Stimulated activated CD8-positive, alpha-beta memory T cell treated with anti-CD3 and anti-CD28 coated beads, Interleukin-4, amount 100 ng/mL, for 1 hour (primary cell): ENCODE measurements at places on chromosomes 11 and 22.

DNA sequence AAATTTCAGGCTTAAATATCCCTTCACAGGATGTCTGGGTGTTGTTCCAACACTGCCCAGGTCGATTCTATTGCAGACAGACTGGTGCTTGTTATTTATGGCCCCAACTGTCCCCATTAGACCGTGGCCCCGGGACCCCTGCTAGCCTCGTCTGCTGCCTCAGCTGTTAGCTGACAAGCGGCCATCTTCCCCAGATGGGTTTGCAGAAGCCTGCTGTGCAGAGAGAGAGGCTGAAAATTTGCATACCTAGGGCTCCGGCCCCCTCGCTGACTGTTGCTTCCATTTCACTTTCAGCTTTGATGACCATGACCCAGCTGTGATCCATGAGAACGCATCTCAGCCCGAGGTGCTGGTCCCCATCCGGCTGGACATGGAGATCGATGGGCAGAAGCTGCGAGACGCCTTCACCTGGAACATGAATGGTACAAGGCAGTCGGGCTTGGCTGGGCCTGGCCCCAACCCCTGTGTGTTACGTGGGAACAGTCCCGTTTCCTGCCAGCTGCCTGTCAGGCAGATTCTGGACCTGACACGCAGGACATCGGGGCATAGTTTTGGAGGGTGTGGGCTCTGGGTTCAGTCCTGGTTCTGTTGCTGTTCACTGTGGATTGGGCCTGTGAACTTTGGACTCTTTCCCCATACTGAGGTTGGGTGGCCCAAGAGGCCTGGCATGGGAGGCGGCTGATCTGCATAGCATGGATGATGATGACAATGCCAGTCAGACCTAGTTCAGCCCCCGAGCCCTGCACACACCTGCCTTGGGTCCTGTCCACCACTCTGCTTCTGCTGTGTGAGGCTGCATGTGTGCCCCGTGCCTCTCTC is 16.4 kb downstream of the SMARCB1 start:
- no peak for DNase-seq

- DNase-seq = no peak
Observed at GRCh38 chr11:2945031-2945756, 16.0 kb upstream of the PHLDA2 start.

DNA sequence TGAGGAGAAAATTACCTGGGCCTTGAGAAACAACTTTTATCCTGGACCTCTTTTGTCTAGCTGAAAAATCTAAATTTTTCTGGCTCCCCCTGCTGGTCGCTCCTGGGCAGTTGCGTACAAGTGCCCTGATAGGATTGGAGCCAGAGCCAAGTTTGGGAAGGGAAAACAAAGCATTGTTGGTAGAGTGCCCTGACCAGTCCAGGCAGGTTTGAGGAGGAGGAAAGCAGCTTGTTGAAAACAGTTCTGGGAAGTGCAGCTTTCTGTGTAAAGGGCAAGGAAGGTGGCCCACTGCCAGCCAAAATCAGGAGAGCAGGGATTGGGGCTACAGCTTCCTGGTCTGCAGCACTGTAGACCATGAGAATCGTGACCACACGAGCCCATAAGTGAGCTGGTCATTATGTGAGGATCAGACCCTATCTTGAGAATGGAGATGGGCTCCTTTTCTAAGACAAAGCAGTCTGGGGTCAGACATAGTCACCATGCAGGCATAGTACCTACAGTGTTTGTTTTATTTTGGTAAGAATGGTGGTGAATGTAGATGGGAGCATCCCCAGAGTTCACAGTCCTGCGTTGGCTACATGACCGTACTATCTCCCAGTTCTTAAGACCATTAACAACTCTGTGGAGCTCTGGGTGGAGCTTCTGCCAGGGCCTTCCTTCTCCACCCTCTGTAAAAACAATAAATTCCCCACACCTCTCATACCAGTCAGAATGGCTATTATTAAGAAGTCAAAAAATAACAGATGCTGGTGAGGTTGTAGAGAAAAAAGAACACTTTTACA is 21.3 kb upstream of the PIK3IP1 start:
- DNase-seq = peak; percentile 51

DNA sequence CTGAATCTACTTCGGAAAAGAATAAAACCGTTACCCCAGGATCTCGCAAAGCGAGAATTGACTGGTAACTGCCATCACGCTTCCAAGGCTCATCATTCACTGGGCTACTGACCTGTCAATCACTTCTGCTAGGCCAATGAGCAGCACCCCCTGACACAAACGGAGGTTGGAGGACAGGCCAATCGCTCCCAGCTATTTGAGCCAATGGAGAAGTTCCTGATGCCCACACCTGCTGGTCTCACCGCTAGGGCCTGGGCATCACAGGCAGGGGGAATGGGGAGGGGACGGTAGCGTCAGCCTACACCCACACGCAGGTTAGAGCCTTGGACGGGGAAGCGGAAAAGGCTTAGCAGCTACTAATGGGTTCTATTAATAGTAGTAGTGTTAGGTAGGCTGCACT is 56.7 kb upstream of the CHST1 start:
- no peak for DNase-seq

GRCh38 chr22:30015846-30016245 is 64.4 kb upstream of the HORMAD2 start:
- DNase-seq = no peak
